Mesangial cell (primary cell): ENCODE measurements at places on chromosomes 12 and 14. TPM values are rescaled to one million over a fixed set of nuclear protein-coding genes. Genes with fewer than 3 reads are reported as not detected.

Gene KRT4
- not detected in 2 replicates for total RNA-seq

Gene NFE2
- 0.63 TPM in 1 of 2 replicates, not detected in the other for total RNA-seq

Gene C12orf50
- total RNA-seq, result not detected in 2 replicates

Gene KRT2
- total RNA-seq, result not detected in 2 replicates

Gene C14orf39
- not detected in 2 replicates for total RNA-seq
